ENCODE measurements at places on chromosomes 2 and 18. TPM values are rescaled to one million over a fixed set of nuclear protein-coding genes. Genes with fewer than 3 reads are reported as not detected.

GRCh38 chr18:57975805-57976204 is 68.2 kb upstream of the NEDD4L start:
- DNase-seq: no peak

GRCh38 chr2:153487448-153487847 is 8.9 kb upstream of the RPRM start:
- no peak for DNase-seq

- DNase-seq: no peak
These were observed 20.8 kb upstream of the TNP1 start for GRCh38 chr2:216880509-216881184.

- DNase-seq: no peak
These were observed 6.0 kb upstream of the SLC30A6 start for GRCh38 chr2:32159678-32160077.

CRYGD gene
- not detected for total RNA-seq

SLC9A4 gene
- 0.12 TPM for total RNA-seq

- DNase-seq: no peak
These were observed 5.4 kb upstream of the COX7A2L start for GRCh38 chr2:42366411-42366810.
